ENCODE measurements at places on chromosomes 6 and 20.
A peak's percentile ranks its signal among the peaks of the same experiment; 100 is the strongest.

- DNase-seq, result no peak
Measured at GRCh38 chr6:33927616-33928015, 123.8 kb upstream of the MLN start.

DNA sequence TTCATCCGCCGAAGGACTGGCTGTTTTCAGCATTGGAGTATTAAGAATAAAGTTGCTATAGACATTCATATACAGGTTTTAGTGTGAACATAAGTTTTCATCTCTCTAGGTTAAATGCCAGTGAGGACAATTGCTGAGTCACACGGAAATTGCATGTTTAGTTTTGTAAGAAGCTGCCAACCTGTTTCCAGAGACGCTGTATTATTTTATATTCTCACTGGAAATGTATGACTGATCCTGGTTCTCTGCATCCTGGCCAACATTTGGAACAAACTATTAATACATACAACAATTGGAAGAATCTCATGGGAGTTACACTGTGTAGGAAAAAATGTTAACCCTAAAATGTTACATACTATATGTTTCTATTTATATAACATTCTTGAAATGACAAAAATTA, 16.7 kb upstream of the TGM6 start:
- no peak for DNase-seq

- DNase-seq, result peak; percentile 35
Measured at GRCh38 chr6:26124781-26125685, 37.8 kb downstream of the HFE start.

DNA sequence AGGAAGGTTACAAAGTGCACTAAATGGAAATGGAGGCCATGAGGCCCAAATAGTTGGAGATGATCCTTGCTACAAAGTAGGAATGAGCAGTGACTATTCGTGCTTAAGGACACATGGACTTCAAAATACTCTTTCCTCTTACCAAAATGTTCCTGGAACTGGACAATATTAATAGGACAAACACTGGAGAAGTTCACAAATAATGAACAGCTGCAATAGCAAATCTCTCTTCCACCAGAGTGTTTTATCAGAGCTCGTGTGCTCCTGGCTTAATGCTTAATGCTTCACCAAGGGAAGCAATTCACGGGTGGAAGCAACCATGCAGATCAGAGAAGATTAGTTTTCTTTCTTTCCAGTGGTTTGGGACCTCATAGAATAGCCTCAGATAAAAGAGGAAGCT, 435.4 kb downstream of the BCKDHB start:
- no peak for DNase-seq

GRCh38 chr20:53032478-53032932, 60.3 kb downstream of the TSHZ2 start:
- no peak for DNase-seq

DNA sequence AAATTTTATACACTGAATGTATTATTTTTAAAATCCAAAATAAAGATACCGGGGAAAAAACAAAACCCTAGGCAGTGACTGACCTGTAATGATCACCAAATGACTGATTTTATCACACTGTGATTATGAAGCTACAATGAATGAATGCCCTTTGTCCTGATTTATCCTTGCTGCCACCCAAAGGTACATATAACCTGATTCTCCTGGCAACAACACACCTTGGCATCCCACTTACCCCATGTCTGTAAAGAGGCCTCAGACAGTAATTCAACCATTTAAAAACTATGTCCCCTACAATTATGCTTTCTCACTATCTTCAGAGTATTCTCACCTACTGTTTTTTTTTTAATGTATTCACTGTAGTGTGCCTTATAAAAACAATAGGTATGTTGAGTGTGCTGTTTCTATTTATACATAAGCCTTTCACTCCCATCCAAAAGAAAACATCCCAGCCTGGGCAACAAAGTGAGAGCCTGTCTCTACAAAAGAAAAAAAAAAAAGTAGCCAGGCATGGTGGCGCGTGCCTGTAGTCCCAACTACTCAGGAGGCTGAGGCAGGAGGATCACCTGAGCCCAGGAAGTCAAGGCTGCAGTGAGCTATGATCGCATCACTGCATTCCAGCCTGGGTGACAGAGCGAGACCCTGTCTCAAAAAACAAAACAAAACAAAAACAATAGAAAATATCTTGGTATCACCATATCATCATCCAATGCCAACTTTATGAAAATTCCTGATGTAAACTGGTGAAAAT, 21.7 kb downstream of the B4GALT5 start:
- no peak for DNase-seq

DNA sequence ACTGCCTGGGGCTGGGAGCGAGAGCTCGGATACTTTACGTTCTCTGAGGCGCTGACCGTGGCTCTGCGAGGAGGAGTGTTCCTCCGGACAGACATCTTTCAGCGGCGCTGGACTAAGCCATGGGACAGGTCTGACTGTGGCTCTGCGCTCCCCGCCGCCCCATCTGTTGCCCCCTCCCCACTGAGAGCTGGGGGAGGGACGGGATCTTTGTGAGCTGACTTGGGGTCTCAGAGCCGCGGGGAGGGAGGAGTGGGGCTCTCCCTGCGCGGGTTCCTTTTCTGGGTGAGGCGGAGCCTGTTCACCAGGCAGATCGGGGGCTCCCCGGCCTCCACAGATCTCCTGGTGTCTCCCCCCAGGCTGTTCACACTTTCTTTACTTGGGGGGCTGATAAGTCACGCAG, 11.3 kb upstream of the GATA5 start:
- DNase-seq, result no peak

GRCh38 chr6:75377386-75377785, 92.8 kb upstream of the TMEM30A start:
- DNase-seq, result no peak

DNA sequence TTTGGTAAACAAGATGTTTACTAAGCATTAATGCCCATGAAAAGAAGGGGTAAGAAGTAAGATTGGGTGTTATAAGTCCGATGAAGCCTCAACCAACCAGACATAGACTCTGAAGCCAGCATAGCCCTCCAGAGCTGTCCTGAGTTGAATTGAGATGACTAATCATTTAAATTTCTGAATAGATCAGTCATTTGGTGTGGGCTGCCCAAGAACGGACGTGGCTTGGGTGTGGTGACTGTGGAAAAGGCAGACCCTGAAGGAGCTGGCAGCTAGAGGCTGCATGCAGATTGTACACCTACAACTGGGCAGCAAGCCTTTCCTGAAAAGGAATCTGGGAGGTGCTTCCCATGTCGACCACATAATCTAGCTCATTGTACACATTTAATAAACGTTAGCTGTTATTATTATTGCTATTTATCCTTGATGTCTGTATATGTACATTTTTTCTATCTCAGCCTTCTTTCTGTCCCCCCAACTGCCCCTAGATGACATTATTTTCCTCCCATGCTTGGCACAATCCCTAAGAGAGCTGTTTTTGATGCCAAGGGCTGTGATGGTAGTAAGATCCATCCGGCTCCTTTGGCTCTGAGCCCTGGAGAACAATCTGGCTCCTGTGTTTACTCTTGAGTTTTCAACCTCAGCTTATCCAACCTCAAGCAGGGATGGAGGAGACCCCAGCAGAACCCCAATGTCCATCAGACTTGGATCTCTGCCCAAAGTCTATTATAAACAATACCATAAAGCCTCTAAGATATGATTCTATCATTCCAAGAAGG, 57.6 kb upstream of the JAG1 start:
- no peak for DNase-seq

GRCh38 chr20:7094438-7094997, 327.0 kb downstream of the BMP2 start:
- no peak for DNase-seq

- peak; percentile 51 for DNase-seq
Measured at GRCh38 chr20:36214684-36215256, 21.5 kb upstream of the AAR2 start.

DNA sequence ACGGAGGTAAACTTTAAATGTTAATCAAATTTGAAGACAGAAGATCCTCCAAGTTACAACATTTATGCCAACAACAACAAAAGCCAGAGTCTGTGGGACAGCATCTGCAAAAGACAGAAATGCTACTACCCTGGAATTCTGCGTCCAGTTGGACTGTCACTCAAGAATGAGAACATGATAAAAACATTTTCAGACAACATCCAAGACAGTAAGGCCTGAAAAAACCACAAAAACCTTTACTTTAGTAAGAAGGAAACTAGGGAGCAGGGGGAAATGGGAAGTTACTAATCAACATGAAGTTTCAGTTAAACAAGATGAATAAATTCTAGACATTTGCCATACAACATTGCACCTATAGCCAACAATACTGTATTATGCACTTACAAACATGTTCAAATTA, 77.6 kb downstream of the MLIP start:
- no peak for DNase-seq

- no peak for DNase-seq
Measured at GRCh38 chr6:113331021-113331420, 526.1 kb upstream of the MARCKS start.

DNA sequence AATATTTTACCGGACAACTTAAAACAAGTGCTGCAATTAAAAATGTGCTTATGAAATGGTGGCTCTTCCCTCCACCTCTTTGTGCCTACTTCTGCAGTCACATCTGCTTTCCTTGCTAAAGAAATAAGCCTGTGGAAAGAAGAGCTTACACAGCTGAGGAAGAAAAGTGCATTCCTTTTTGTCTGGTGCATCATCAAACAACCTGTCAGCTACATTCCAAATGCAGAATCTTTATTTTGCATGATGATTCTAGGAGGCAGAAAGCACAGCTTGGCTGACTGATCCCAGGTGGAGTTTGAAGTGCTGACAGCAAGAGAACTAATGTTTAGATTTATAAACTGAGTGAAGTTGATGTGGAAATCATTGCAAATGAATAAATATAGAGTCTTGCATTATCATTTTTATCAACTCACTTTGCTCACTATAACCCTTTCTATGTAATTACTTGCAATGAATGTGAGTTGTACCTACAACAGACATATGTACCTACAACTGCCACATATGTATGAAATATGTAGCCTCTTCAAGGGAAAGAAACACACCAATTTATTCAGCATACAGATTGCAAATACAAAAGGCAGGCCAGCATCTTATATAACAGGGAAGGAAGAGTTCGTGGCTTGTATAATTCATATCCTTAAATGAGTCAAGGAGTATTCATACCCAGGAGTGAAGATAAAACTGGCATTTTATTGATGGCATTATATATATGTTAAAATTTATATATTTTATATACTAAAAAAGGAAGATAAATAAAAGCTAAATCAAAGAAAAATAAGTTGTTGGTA, 223.4 kb upstream of the MCHR2 start:
- DNase-seq, result no peak
